Fibroblast of the aortic adventitia (primary cell): ENCODE measurements at places on chromosomes 4 and X. TPM values are rescaled to one million over a fixed set of nuclear protein-coding genes. Genes with fewer than 3 reads are reported as not detected.

Gene ETDA
- total RNA-seq = not detected in 2 replicates

Gene PALLD
- total RNA-seq = 15.5 and 52.1 TPM in 2 replicates

Gene HMGB3
- total RNA-seq = 8.2 and 13.1 TPM in 2 replicates

Gene BTC
- 0.81 TPM in 1 of 2 replicates, not detected in the other for total RNA-seq

Gene UGT8
- 0.27 and 0.33 TPM in 2 replicates for total RNA-seq

Gene SPON2
- total RNA-seq = 21.1 and 409 TPM in 2 replicates

Gene SPANXB1
- total RNA-seq = not detected in 2 replicates

Gene XAGE1A
- total RNA-seq = not detected in 2 replicates

Gene RNF175
- total RNA-seq = not detected in 2 replicates

Gene HSFX3
- not detected in 2 replicates for total RNA-seq

Gene MPC1L
- total RNA-seq = not detected in 2 replicates

Gene CCDC110
- total RNA-seq = 4.2 and 5.4 TPM in 2 replicates

Gene ARX
- total RNA-seq = not detected in 2 replicates

Gene PNCK
- total RNA-seq = 0.33 TPM in 1 of 2 replicates, not detected in the other

Gene SFRP2
- 0.27 and 1.8 TPM in 2 replicates for total RNA-seq

Gene NONO
- 330 and 444 TPM in 2 replicates for total RNA-seq

Gene SPANXA1
- total RNA-seq = not detected in 2 replicates

Gene TLR3
- 3.3 and 11.6 TPM in 2 replicates for total RNA-seq

Gene NLGN4X
- 0.08 TPM in 1 of 2 replicates, not detected in the other for total RNA-seq

Gene SLC25A43
- 9.3 and 22.9 TPM in 2 replicates for total RNA-seq

Gene SPANXD
- not detected in 2 replicates for total RNA-seq

Gene DYNLT3
- 19.4 and 64.2 TPM in 2 replicates for total RNA-seq

Gene ATP2B3
- not detected in 2 replicates for total RNA-seq

Gene SRPX
- total RNA-seq = 142 and 242 TPM in 2 replicates

Gene PAGE2
- not detected in 2 replicates for total RNA-seq

Gene LRP2BP
- 0.63 and 0.74 TPM in 2 replicates for total RNA-seq

Gene SOWAHB
- total RNA-seq = not detected in 2 replicates

Gene FAM47A
- total RNA-seq = not detected in 2 replicates

Gene MAGEE2
- not detected in 2 replicates for total RNA-seq

Gene ARSJ
- 12.4 and 23.8 TPM in 2 replicates for total RNA-seq

Gene P2RY8
- not detected in 2 replicates for total RNA-seq

Gene PCDH10
- 6.8 and 16.9 TPM in 2 replicates for total RNA-seq

Gene MAML3
- 3.1 and 4.6 TPM in 2 replicates for total RNA-seq

Gene C4orf17
- total RNA-seq = not detected in 2 replicates

Gene UGT2A1
- not detected in 2 replicates for total RNA-seq

Gene PLS3
- 309 and 659 TPM in 2 replicates for total RNA-seq

Gene POU3F4
- total RNA-seq = not detected in 2 replicates

Gene F8A3
- 0.72 and 0.82 TPM in 2 replicates for total RNA-seq

Gene VGLL1
- not detected in 2 replicates for total RNA-seq

Gene MAMLD1
- 0.49 and 1.9 TPM in 2 replicates for total RNA-seq

Gene SMAD1
- total RNA-seq = 36.0 and 140 TPM in 2 replicates

Gene CSN1S1
- not detected in 2 replicates for total RNA-seq

Gene NHS
- total RNA-seq = 1.6 and 11.6 TPM in 2 replicates

Gene NIPAL1
- total RNA-seq = 0.08 and 0.90 TPM in 2 replicates

Gene SH3RF1
- 47.5 and 57.8 TPM in 2 replicates for total RNA-seq

Gene TLR7
- total RNA-seq = not detected in 2 replicates

Gene GYPA
- not detected in 2 replicates for total RNA-seq
